Right cardiac atrium (tissue), 5 donors: ENCODE measurements at places on chromosomes 1 and 21. TPM values are rescaled to one million over a fixed set of nuclear protein-coding genes. Genes with fewer than 3 reads are reported as not detected.
A peak's percentile ranks its signal among the peaks of the same experiment; 100 is the strongest.

- DNase-seq: no peak
Measured at GRCh38 chr1:111089638-111090037, 50.3 kb downstream of the DRAM2 start.

- DNase-seq: peak; percentile 95
Measured at GRCh38 chr21:39385299-39386145, 36.6 kb upstream of the HMGN1 start.

GRCh38 chr1:165143437-165144065, 213.0 kb downstream of the LMX1A start:
- no peak for DNase-seq

DNA sequence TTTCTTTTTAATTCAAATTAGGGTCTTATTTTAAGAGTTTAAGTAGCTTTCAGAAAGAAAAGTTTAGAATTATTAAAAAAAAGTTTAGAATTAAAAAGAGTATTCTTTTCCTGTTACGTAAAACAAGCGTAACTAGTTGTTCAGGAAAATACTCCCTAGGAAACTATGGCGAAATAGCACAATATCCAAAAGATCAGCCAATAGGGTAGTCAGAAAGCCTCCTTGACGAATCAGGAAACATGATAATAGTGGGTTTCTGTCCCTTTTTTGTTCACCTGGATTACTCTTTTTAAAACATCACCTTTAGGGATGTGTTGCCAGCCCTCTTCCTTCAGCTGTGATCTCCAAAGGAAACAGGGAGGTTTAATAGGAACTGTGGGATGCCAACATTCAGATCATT, 25.2 kb downstream of the S1PR1 start:
- DNase-seq: no peak

GRCh38 chr1:24749886-24750285, 4.6 kb downstream of the CLIC4 start:
- no peak for DNase-seq

PDPN gene
- total RNA-seq: 16.9 TPM

SLC35F3 gene
- total RNA-seq: 0.09 TPM

FOXO6 gene
- total RNA-seq: 4.2 TPM

DNA sequence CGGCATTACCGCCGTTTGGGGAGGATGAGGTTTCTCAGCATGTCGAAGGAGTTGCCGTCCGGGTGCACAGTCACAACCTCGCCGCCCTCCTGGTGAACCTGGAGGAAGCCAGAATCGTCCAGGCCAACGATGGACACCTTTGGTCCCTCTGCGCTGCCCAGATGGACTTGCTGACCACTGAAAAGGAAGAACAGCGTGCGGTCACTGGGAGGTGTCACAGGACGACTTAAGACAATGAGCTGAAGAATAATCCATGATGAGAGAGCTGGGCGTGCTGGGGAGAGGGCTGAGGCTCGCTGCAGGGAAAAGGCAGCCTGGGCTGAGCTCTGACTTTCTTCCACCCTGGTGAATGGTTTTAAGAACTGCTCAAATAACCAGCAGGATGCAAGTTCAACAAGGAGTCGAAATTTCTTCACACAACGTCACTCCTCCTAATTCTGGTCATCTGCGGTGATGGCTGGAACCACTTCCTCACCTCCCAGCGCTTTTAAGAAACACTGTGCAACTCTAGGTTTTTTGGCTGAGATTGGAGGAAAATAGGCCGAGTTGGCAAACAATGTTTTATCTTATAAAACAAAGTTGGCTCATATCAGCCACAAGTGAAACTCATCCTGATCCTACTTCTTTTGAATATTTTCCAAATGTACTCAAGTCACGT, 55.5 kb downstream of the SIM2 start:
- no peak for DNase-seq

WNT2B gene
- total RNA-seq: 12.8 TPM

GPR89A gene
- 19.2 TPM for total RNA-seq

FRRS1 gene
- 6.8 TPM for total RNA-seq

- DNase-seq: no peak
Measured at GRCh38 chr1:232876506-232877364, 71.5 kb downstream of the MAP10 start.

NPHS2 gene
- not detected for total RNA-seq

- DNase-seq: no peak
Measured at GRCh38 chr1:25170439-25170838, 61.9 kb downstream of the SYF2 start.

GRCh38 chr1:39407896-39408640, 83.4 kb upstream of the BMP8A start:
- DNase-seq: no peak

DPH5 gene
- 41.2 TPM for total RNA-seq

GRCh38 chr1:202590975-202591411, 119.3 kb downstream of the SYT2 start:
- DNase-seq: no peak

GRCh38 chr1:98939471-98939870, 65.2 kb downstream of the PLPPR5 start:
- no peak for DNase-seq

ADCY10 gene
- 0.09 TPM for total RNA-seq

DNA sequence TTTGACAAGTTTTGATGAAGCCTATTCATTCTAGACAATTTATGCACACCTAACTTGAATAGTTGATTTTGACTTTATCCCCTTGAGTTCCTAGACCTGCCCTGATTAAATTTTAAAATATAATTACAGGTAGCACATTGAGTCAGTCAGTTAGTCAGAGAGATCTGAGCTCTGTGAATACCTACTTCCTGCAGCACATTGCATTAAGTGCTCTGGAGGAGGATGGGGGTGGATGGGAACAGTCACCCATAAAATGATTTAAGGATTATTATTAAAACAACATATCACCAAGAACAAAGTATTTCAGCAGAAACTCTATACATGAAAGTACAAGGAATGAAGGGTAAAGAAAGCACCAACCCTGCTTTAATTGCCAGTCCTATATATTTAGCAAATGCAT, 11.8 kb upstream of the RPF1 start:
- no peak for DNase-seq

GRCh38 chr1:195971589-195971988, 636.7 kb downstream of the KCNT2 start:
- DNase-seq: no peak
